DMS79 (cell line): ENCODE measurements at places on chromosomes 1 and 21.
A peak's percentile ranks its signal among the peaks of the same experiment; 100 is the strongest.

DNA sequence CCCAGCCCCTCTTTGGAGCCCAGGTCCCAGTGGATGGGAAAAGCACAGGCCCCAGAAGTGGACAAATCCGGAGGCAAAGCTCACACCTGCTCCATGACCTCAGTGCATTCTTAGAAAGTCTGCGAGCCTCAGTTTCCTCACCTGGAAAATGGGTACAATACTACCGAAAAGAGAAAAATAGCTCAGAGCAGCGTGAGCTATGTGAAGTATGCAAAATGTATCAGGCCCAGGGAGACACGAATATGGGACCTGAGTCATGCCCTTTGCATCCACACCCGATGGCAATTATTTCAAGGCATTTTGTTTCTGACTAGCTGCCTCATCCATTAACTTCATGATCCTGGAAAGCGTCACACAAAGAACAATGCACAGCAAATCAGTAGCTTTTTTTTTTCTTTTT, 9.2 kb downstream of the ALDH4A1 start:
- no peak for DNase-seq

DNA sequence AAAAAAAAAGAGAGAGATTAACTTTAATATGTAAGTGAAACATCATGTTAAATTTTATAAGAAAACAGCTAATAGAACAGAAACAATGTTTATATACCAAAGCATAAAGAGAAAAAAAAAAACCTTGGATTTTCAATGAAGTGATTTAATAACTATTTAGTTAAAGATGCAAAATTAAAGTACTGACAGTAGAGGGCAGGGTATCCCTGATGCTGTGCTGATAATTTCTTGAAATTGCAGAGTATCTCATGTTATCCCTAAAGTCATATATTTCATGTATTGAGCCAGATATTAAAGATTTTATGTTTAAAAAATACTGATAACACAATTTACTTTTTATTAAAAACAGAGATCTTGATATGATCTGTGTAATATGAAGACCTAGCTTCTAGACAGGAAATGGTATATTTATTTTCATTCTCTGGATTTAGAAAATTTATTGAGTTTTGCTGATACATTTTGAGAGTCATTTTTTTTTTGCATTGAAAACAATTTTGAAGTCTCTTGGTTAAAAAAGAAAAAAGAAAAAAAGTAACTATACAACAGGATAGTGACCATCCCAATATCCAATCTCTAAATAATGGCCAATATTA, 273.2 kb downstream of the USP25 start:
- DNase-seq: no peak

GRCh38 chr1:190176776-190177175, 300.9 kb downstream of the BRINP3 start:
- DNase-seq: no peak

DNA sequence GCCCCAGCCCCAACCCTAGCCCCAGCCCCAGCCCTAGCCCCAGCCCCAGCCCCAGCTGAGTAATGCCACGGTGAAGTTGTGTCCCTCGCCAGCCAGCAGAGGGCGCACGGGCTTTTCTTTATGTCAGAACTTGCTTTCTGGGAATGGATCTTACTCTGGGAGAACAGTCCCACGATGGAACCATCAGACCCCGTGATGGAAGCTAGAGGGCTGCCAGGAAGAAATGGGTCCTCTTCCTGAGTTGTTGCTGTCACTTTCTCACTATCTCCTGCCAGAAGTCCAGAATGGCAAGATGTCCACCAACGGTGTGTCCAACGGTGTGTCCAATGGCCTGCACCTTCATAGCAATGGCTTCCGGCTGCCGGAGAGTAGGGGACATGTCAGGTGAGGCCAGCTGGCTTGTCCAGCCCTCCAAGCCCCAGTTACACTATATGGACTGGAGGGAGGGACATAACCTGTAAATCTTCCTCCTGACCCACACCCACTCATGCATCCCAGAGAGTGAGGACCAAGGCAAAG, 25.1 kb upstream of the TMEM222 start:
- DNase-seq: peak; percentile 13

- DNase-seq: no peak
Measured at GRCh38 chr1:22661880-22662279, 8.8 kb downstream of the C1QB start.

DNA sequence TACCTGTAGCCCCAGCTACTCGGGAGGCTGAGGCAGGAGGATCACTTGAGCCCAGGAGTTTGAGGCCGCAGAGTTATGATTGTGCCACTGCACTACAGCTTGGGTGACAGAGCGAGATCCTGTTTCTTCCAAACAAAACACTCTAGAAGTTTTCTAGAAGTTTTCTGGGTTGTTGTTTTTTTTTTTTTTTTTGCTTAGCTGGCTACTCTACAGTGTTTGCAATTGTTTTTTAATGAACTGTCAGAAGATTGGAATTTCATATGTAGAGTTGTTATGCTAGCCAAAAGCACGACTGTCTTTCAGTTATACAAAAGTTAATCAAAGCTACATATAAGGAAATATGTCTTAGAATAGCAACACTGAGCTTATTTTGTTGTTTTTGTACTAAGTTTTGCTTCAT, 30.9 kb upstream of the NEXN start:
- DNase-seq: no peak

DNA sequence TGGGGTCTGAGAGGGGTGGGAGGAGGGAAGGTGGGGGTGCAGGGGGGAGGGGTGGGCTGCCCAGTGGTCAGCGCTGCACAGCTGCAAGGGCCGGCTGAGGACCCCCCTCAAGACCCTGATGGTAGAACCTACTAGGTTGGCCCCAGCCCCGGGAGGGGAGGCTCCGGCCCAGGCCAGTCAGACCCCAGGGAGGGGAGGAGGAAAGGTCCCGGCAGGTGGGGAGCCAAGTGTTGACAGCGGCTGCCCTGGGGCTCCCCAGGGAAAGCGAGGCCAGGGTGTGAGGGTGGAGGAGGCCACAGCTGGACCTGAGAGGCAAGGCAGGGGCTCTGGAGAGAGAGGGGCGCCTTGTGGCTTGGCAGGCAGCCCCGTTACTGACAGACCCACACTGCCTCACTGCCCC, 31.1 kb downstream of the MEGF6 start:
- DNase-seq: no peak

DNA sequence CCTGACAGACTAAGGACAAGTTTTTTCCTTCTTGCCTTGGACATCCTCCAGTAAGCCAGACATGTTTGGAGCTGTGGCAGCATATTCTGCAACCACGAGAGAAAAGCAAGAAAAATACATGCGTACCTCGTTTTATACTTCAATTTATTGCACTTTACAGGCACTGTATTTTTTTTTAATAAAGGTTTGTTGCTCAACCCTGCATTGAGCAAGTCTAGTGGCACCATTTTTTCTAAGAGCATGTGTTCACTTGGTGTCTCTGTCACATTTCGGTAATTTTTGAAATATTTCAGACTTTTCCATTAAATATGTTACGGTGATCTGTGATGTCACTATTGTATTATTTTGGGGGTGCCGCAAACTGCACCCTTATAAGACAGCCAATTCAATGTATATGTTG, 2.1 kb upstream of the SSX2IP start:
- no peak for DNase-seq

GRCh38 chr1:206065547-206066145, 12.7 kb downstream of the RHEX start:
- no peak for DNase-seq

DNA sequence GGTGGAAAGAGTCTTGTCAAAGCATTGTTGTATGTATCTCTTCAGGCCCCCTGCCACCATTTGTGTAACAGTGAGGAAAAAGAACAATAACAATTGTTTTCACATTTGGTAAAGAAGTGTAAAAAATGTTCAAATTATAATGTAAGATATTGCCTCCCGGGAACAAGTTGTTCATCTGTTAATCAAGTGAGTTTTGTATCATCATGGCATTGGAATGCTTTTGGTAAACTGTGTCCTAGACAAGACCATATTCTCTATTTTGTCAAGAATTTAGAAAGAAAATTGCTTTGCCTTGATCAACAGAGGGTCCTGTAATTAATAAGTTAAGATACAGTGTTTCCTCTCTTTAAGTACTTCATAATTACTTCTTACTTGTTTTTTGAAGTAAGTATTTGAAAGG, 692.0 kb upstream of the NR5A2 start:
- DNase-seq: no peak
